ENCODE measurements at places on chromosomes 13 and 19.

GRCh38 chr19:48418317-48419064, 25.0 kb downstream of the GRIN2D start:
- no peak for DNase-seq

DNA sequence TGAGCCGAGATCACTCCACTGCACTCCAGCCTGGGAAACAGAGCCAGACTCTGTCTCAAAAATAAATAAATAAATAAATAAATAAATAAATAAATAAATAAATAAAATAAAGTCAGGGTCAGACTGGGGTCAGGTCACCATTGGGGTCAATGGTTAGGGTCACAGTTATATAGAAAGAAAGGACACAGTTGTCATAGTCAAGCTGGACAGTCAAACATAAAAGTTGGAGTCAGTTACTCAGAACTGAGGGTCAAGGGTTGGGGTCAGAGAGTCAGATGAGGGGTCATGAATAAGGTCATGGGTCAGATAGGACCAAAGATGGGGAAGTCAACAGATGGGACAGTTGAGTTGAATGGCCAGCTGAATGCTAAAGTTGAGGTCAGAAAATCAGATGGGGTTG, 16.7 kb upstream of the EPOR start:
- no peak for DNase-seq

DNA sequence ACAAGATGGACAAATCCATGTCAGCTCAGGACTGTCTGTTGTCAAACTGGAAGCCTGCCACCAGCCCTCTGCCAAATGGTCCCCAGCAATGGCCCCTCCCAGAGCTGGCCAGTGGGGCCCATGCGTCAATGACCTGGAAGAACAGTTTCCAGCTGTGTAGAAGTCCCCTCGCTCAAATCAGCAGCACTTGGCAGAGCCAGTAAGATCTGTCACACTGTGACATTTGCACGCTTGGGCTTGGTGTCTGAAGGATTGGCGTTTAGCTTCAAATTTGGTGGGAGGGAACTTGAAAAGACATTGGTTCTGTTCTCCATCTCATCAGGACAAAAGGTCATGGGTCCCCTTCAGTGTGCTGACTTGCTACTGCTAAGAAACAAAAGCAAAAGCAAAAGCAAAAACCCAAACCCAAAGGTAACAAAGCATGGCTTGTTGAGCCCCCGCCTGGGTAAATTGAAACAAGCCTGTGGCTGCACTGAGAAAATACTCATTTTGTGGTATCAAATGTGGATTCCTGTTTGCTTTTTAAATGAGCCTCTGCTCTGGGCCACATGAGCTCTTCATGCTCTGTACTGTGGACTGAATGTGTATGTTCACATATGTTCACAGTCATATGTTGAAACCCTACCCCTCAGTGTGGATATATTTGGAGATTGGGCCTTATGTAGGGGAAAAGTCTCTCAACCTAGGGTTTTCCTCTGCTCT, 253.6 kb upstream of the MAB21L1 start:
- DNase-seq = no peak

DNA sequence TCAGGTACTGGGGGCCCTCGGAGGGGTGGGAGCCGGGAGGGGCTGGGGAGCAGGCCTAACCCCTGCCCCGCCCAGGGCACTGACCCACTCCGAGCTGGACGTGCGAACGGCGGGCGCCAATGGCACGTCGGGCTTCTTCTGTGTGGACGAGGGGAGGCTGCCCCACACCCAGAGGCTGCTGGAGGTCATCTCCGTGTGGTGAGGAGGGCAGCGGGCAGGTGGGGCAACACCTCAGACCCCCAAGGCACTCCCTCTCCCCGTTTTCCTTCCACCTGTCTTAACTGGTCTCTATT, 18.2 kb downstream of the HPN start:
- no peak for DNase-seq

- DNase-seq = no peak
Measured at GRCh38 chr19:42032431-42032830, 37.6 kb downstream of the GRIK5 start.

DNA sequence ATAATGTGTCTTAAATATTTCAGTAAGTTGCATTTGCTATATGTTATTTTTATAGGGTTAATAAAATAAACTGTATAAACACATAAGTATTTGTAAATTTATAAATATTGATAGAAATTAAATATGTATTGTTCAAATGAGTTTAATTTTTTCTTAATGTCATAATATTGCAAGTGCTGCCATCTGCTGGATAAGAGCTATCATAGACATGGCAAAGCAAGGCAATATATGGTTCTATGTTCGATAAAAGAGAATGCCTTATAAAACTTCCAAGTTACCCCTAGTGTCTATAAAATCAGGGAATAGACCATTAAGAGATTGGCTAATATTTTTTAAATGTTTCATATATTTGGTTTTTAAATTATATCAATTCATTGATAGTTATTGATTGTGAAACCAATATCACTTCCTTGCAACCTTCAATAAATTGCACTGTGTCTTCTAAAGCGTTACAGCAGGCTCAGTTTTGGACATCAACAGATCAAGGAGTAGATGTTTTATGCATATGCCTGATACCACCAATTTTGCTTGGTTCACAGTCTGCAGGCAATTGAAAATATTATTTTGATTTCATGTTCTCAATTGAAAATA, 29.0 kb upstream of the SLITRK6 start:
- peak; percentile 22 for DNase-seq

- no peak for DNase-seq
Measured at GRCh38 chr19:38727868-38728660, 16.2 kb downstream of the CAPN12 start.

DNA sequence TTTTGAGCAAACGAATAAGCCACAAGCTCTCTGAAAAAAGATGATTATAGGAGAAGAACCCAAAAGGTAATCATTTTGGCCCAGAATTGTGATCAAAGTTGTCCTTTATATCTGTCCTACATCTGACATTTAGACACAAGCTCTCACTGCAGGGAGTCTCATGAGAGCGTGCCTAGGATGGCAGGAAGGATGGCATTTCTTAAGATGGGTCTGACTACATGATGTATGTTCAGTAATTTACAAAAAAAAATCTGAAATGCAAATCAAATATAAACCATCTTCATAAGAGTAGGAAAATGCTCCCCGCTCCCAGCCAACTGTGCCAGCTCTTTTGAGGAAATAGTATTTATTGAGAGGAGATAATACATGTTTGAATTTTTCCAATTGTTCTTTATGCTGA, 81.0 kb upstream of the MBNL2 start:
- no peak for DNase-seq

- no peak for DNase-seq
Measured at GRCh38 chr13:92313382-92313781, 913.2 kb upstream of the GPC6 start.

DNA sequence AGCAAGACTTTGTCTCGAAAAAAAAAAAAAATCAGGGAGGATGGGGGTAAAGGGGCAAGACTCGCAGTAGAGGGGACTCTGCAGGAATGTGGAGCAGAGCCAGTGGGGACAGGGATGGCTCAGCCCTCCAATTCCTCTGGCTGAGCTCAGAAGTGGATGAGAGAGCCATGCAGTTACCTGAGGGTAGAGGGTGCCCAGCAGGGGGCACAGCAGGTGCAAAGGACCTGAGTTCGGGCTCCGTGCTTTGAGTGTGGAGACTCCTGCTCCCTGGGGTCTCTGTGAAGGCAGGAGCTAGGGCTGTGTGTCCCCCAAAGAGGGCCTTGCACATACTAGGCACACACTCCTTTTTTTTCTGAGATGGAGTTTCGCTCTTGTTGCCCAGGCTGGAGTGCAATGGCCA, 7.7 kb downstream of the DOCK6 start:
- DNase-seq = no peak

DNA sequence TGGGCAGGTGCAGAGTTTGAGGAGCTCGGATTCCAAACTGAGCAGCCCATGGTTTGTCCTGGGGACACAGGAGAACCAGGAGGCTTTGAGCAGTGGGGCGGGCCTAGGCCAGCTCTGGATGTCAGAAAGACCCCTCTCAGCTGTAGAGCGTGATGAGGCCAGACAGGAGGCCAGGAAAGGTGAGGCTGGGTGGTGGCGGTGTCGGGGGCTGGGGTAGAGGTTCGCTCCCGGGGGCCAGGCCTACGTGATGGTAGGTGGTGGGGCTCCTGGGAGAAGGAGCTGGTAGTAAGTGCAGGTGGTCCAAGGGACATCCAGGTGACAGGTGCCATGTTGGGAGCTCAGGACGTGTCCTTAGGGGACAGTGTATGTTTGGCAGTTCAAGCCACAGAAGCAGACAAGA, 13.5 kb upstream of the PTOV1 start:
- DNase-seq = no peak

GRCh38 chr19:3723883-3724282, 15.7 kb downstream of the TJP3 start:
- DNase-seq = no peak

DNA sequence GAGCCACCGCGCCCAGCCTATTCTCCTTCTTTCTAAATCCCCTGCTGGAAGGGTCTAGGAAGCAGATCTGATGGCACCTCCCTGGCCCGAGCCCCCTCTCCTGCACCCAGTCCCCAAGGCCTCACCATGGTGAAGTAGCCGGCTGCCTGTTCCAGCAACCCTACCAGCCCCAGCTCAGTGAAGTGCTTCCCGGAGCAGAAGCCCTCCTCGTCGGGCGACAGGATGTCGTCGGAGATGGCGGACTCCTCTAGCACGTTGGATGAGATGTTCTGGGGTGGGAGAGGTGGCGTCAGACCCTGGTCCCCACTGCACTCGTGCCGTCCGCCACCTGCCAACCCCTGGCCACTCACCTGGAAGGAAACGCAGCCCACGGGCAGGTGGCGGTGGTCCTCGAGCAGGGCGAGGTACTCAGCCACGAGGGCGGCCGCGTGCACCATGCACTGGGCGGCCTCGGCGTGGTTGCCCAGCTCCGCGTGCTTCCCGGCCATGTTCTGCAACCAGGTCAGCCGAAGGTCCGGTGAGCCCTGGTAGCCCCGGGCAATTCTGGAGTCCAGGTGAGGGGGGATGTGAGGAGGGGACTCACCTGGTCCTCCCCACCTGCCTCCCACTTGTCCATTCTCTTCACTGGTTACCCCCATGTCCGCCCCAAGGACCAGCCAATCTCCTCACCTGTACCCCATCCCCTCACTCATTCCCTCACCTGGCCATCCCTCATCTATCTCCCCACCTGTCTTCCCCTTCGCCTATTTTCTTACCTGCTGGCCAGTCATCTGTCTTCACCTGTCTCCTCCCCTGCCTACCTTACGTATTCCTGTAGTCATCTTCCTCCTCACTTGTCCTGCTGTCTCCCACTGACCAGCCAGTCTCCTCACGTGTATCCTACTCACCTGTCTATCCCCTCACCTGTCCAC, 11.5 kb upstream of the KANK2 start:
- DNase-seq = no peak

DNA sequence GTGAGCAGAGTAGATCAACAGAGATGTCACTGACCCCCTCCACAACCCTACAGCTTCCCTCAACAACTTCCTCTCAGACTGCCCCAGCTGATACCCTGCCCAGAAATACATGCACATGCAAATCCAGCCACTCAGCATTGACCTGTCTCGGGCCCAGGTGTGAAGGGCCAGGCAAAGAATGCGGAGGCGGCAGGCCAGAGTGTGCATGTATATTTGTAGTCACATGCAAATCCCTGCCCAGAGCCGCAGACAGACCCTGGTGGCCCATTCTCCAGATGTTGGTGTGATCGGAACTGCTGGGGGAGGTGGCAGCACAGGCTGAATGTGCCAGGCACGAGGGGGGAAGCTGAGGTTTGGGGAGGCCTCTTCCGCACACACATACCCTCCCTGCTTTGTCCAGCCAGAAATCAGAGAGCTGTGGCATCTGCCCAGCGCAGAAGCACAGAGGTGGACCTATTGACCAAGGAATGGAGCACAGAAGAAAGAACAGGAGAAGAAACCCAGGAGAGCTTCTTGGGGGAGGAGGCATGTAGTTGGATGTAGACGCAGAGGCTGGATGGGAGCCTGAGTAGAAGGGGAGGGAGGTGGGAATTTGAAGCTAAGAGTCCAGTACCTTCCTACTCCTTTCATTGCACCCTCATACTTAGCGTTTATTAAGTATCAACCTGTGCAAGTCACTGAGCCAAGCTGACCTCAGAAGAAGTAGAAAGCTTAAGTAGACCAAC, 14.4 kb downstream of the MEF2B start:
- DNase-seq = no peak

- no peak for DNase-seq
Measured at GRCh38 chr13:110047496-110047895, 259.5 kb downstream of the COL4A1 start.

DNA sequence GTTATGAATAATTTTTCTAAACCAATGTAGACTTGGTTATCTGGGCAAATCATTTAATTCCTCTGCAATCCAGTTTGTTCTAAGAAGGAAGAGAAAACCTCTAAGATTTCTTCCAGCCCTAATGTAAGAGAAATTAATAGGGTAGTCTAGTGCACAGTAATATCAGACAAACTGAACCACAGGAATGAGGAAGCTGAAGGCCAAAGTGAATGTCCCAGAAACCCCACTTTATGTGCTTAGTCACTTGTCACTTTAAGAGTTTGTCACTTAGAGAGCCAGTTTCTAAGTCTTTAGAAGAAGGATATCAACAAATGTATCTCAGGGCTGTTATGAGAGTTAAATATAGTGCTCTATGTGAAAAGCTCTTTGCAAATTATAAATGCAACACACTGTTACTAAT, 750.6 kb downstream of the DIAPH3 start:
- DNase-seq = no peak

- DNase-seq = no peak
Measured at GRCh38 chr19:1268226-1269064, 687 bp upstream of the CIRBP start.

DNA sequence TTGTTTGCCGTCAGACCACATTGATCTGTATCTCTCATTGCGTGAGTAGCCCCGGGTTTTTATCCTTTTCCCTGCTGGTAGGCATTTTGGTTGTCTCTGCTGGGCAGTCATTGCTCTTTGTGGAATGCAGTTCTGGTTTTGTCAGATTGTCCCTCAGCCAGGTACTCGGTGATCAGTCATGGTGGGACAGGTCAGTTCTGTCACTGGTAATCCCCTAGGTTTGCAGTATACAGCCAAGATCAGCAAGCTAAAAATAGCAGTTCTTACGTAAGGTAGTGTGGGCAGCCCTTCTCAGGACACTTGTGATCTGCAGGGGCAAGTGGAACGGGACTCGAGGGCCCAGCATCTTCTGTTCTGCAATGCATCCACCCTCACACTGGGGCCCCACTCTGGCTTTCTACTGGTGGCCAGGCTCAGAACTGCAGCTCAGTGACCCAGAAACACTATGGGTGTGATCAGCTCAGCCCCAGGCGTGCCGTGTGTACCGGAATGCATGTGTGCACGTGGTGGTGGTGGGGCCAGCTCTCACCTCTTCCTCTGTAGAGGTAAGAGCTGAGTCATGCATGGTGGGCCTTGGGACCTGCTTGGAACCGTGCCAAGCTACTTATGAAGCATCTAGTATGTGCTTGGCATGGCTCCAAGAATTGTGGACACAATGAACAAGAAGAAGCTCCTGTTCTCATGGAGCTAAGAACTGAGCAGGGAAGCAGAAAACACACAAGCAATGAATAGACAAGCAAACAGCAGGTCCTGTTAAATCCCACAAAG, 6.3 kb downstream of the PLEKHF1 start:
- no peak for DNase-seq

GRCh38 chr13:58704953-58705352, 1073.4 kb downstream of the PCDH17 start:
- no peak for DNase-seq
